ENCODE measurements at places on chromosomes 2 and 18.

GRCh38 chr2:29582062-29582461 is 339.3 kb downstream of the ALK start:
- DNase-seq: no peak

DNA sequence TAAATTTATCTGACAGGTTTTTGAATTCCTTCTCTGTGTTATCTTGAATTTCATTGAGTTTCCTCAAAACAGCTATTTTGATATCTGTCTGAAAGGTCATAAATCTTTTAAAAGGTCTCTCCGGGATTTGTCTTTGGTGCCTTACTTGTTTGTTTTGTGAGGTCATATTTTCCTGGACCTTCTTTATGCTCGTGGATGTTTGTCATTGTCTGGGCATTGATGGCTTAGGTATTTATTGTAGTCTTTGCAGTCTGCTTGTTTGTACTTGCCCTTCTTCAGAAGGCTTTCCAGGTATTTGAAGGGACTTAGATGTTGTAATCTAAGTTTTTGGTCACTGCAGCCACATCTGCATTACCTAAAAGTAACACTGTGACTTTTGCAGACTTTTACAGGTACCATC is 355.2 kb downstream of the PARD3B start:
- DNase-seq: no peak

- DNase-seq: no peak
Observed at GRCh38 chr2:132780651-132781050, 110.6 kb upstream of the LYPD1 start.

- no peak for DNase-seq
Observed at GRCh38 chr2:118970396-118971135, 28.6 kb downstream of the MARCO start.

GRCh38 chr18:54772056-54772455 is 56.2 kb upstream of the RAB27B start:
- no peak for DNase-seq
